Posterior vena cava (tissue), 2 donors: ENCODE measurements at places on chromosomes 12 and 14.

GRCh38 chr12:99390707-99391106 lies 256.8 kb upstream of the GARIN6 start:
- DNase-seq = no peak

DNA sequence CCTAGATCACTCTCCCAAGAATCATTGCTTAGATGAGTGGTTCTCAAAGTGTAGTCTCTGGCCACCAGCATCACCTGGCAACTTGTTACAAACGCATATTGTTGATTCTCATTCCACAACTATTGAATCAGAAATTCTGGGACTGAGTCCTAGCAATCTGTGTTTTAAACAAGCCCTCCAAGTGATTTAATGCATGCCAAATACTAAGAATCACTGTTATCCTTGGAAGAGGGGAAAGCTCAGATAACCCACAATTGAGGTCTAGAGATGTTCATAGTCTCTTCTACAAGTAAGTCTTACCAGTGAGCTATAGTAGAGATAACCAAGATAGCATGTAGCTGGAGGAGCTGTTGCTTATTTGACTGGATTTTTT lies 666.6 kb downstream of the DIO2 start:
- DNase-seq = no peak

DNA sequence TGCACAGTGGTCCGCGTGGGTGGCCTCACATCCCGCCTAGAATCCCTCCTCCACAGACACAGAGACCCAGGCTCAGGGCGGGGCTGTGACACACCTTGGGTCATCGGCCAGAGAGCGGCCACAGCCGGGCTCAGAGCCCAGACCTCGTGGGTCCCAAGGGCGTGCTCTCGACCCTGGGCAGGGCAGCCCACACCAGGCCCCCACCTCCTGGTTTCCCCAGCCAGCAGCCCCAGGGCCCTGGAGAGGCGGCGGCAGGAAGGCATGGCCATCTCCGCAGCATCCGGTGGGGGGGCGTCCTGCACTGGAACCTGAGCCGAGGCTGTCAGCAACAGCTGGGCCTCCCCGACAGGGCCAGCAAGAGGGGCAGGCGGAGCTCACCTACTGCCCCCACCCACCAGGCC lies 15.2 kb downstream of the JAG2 start:
- DNase-seq = peak; percentile 81

DNA sequence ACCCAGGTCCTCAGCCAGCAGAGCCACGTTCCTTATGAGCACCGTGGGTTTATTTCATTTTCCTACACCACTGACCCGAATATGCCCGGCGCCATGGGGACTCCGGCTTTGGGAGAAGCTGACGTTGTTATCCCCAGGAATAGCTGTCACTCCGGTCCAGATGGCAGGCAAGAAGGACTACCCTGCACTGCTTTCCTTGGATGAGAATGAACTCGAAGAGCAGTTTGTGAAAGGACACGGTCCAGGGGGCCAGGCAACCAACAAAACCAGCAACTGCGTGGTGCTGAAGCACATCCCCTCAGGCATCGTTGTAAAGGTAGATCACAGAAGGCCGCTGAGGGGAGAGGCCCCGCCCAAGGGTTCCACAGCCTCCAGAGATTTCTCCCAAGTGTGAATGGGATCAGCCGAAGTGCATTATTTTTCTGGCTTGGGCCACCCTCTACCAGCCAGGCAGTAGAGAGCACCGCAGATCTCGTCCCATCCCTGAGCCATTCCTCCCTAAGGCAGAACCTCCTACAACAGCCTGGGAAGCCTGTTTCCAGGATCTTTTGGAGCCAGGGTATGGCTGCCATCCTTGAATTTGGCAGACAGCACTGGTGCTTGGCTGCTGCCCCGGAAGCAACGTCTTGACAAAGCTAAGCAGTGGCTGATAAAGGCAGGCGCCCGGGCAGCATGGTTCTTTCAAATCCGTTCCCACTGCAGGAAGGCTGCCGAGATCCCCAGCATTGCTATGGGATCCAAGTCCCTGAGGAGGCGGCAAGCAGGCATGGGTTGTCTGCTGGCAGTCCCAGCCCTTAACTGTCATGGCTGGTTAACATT lies 17.8 kb downstream of the CDK2AP1 start:
- peak; percentile 85 for DNase-seq

- no peak for DNase-seq
Measured at GRCh38 chr12:67202011-67202677, 67.0 kb upstream of the CAND1 start.

DNA sequence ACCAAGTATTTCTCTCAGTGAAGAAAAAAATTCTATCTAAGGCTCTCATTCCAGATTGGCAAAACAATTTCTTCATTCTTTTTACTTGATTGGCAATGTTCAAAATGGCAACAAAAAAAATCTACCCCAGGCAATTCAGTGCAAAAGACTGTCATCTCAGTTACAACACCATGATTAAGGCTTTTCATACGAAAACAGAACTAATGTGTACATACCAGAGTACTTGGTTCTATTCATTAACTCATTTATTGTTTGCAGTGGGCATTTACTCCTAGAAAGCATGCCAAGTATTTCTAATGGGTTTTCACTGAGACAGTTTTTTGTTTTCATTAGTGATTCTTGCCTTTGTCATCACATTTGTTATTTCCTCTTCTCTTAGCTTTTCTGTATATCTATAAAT lies 33.0 kb downstream of the DBX2 start:
- DNase-seq = no peak

DNA sequence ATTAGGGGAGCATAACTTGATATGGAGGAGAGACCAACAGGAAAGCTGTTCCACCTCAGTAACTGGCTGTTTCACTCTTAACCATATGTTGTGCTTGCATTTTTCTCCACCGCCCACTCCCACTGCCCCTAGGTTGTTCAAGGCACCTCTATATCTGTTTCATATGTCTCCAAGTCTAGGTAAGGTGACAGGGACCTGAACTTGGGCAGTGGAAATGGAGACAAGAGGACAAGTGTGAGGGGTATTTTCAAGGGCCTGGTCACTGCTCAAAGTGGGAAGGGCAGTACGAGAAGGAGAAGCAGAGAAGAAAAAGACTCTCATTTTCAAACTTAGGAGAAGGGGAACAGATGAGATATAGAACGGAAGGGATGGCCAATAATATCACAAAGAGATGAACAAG lies 3.1 kb downstream of the SLC38A1 start:
- DNase-seq = no peak

GRCh38 chr12:99146185-99146584 lies 501.1 kb downstream of the APAF1 start:
- no peak for DNase-seq

- no peak for DNase-seq
Measured at GRCh38 chr14:95544588-95544987, 9.7 kb downstream of the GLRX5 start.

GRCh38 chr12:71662849-71663560 lies 643 bp downstream of the ZFC3H1 start:
- peak; percentile 90 for DNase-seq

GRCh38 chr14:105100910-105101309 lies 35.7 kb upstream of the GPR132 start:
- DNase-seq = peak; percentile 35

DNA sequence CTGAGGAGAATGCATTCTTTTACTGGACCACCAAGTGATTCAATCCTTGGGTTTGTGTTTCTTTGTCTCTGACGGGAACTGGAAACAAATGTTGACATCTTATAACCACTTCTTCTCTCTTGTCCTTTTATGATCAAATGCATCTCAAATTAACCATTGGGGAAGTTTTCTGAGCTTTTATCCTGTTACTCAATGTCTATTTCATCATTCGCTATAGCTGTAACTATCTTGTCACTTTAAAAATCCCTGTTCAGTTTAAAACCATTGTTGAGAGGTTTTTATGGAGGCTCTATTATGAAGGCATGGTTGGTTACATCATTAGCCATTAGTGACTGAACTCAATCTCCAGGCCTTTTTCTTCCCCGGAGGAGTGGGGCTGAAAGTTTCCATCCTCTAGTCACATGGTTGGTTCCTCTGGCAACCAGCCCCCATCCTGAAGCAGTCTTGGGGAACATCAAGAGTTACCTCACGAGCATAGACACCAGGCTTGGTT lies 2.7 kb upstream of the CLEC6A start:
- DNase-seq = no peak

- DNase-seq = no peak
Measured at GRCh38 chr12:63400718-63401117, 249.7 kb upstream of the AVPR1A start.

DNA sequence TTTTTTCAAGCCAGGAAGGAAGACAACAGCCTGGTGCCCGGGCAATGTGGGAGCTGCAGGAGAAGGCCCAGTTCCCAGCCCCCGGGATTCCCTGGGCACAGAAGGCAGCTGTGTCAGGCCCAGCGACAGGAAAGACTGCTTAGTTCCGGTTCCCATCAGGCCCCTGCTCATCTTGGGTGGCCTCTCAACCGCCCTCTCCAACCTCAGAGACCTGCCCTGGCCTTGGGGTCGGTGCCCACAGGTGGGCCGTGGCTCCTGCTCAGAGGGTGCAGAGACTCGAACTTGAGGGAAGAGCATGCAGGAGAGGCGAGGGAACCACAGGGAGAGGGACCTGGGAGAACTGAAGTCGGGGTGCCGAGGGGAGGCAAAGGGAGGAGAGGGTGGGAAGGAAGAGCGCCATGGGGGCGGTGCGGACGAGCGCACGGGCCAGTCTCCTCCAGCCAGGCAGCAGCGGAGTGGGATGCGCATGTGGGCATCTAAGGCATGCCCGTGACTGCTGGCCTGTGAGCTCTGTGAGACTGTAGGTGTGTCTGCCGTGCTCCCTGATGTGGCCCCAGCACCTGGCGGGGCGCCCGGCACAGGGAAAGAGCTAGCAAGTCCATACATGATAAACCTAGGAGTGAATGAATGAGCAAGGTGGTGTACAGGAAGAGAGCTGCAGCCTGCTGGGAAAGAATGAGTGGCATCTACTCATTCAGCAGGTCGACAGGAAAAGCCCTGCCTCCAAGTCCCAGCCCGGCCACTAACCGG lies 42.7 kb downstream of the SSH1 start:
- peak; percentile 77 for DNase-seq

DNA sequence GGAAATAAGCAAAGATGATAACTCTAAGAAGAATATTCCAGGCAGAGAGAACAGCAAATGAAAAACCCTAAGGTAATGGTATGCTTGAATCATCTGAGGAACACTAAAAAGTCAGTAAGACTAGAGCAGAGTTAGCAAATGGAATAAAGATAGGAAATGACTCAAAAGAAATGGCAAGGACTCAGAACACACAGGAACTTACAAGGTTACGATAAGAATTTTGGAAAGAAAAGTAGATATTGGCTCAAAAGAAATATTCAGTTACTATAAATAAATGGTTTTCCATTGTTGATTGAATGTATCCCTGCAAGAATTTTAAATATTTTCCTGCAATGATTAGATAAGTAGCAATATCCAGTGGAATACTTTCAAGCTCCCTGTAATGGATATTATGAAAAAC lies 705.8 kb downstream of the C12orf50 start:
- DNase-seq = no peak

GRCh38 chr12:16573398-16574077 lies 32.4 kb downstream of the LMO3 start:
- DNase-seq = peak; percentile 78

DNA sequence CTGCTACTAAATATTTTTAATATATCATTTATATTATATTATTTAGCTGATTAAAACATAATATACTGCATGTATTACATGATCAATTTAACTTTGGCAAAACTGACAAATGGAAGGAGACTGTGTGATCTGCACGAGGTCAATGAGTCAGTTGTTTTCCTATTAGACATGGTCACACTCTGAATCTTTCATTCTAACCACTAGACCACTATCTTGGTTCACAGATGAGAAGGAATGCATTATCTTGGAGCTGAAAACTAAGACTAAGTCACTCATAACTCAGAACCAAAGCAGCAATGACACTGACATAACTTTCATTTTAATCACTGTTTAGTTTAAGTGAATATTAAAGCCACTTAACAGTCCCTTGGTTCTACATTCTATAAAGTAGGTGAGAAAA lies 37.4 kb downstream of the GNPTAB start:
- DNase-seq = no peak

DNA sequence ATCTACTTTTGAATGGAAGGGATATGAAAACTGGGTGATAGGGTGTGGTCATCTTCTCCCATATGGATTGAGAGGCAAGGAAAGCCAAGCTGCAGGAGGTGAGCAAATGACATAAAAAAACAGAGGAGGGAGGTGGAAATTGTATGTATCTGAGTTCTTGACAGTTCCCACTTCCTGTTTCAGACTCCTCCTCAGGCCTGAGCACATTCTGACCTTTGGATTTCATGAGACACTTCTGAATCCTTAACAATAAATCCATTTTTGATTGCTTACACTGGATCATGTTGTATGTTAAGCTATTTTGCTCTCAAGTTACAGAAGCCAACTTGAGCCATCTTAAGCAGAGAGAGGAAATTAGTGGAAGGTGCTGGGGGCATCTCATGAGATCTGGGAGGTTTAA lies 11.6 kb upstream of the SRSF5 start:
- DNase-seq = no peak

DNA sequence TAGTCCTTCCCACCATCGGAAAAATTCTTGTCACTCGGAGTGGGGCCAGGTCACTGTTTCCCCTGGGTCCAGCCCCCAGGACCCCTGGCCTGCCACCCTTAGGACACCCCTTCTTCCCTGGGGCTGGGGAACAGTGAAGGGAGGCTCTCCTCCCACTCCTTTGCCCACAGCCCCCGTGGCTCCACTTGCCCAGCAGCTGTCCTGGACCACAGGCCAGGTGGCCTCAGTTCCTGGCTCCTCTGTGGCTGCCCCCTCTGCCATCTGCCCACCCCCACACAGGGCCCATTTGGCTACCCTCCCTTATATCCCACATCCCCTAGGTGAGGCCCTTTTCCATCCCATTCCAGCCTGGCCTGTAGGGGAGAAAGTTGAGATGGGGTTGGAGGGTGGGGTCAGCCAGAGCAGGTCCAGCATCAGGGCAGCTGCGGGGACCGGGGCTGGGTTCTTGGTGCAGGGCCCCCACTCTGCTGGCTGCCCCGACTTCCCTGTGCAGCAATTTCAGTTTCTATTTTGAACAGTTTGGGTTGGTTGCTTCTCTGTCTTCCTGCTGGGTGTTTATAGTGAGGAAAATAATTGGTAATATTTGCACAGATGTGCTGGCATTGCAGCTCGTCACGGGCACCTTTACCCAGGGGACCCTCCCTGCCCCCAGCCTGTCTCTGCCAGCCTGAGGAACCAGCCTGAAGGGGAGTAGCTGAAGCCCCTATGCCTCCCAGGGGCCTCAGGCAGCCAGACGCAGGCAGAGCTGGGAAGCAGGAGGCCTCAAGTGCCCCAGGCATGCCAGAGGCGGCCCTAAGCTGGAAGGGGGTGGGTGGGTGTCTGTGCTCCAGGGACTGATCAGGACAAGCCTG lies 23.4 kb downstream of the SYNDIG1L start:
- no peak for DNase-seq

DNA sequence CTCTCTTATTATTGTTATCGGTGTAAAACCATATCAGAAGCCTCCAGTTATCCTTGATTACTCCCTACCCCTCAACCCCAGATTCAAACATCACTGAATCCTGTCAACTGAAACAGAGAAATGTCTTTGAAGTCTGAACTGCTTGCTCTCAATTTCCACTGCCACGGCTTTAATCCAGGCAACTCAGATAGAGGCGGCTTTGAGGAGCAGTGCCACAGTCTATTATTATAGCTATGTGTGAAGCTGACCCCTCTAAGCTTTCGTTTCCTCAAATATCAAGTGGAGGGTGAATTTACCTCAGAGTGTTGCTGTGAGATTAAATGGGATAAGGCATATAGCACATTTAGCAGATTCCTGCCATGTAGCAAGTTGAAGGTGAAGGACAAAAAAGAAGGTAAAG lies 49.0 kb upstream of the PDE3A start:
- DNase-seq = no peak
